ENCODE measurements at places on chromosomes 11 and 22.

- DNase-seq = no peak
Observed at GRCh38 chr11:121514432-121515334, 61.9 kb upstream of the SORL1-AS1 start.

DNA sequence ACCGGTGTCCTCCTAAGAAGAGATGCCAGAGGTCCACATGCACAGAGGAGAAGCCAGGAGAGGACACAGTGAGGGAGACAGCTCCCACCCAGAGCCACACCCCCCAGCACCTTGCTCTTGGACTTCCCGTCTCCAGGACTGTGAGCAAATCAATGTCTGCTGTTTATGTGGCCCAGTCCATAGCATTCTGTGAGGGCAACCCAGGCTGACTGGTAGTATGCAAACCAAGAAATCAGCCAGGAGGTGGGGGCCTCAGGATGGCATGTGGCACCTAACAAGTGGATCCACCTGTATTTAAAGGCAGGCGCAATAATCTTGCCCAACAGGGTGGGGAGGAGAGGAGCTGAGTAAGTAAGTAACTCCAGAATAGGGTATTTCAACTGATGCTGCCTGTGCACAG, 136.4 kb downstream of the BRD1 start:
- DNase-seq = no peak

DNA sequence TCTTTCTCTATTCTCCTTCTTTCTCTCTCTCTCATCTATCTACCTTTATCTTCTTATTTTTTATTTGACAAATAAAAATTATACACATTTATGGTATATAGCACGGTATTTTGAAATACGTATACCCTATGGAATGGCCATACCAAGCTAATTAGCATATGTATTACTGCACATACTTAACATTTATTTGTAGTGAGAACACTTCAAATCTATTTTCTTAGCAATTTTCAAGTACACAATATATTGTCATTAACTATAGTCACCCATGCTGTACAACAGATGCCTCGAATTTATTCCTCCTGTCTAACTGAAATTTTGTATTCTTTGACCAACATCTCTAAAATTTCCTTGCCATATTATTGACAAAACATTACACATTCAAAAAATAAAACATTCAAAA, 447.1 kb downstream of the MIAT start:
- no peak for DNase-seq

DNA sequence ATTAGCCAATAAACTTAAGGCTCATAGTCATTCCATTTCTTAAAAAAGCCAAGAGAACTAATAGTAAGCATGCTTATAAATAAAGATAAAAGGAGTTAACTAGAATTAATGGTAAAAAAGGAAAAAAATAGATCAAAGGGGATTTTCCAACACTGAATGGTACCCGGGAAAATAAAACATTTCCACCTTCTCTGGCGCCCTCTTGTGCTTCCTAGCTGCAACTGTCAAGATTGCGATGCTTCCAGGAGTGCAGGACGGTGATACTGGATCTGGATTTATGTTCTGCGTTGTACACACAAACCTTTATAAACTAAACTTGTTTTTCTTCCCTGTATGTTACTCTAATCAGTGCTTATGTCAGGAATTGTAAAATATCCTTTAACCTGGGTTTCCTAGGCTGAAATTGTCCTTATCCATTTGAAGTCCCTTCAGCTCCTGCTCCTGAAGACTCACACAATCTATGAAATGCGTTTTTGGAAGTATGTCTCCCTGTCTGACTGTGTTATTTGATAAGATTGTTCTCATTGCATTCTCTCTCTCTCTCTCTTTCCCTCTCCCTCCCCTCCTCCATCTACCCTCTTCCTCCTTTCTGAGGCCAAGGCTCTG, 9.6 kb upstream of the HTATIP2 start:
- DNase-seq = no peak

- no peak for DNase-seq
Observed at GRCh38 chr11:106520920-106521319, 443.5 kb downstream of the AASDHPPT start.

DNA sequence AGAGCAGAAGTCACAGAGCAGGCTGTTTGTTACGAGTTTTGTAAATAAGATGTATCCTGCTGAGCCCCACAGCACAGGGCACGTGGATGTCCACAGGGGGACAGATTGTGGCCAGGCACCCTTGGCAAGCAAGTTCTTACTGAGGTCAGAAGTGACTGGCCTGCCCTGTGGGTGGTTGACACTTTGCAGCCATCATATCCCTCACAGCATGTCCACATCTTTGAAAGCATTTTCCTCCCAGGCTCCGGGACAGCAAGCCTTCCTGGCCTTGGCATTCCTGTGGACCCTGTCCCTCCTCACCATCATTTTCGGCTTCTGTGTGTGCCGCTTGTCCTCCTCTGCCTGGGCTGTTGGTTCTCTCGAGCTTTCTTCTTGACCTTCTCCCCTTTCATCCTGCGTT, 189.5 kb downstream of the TBC1D22A start:
- no peak for DNase-seq

DNA sequence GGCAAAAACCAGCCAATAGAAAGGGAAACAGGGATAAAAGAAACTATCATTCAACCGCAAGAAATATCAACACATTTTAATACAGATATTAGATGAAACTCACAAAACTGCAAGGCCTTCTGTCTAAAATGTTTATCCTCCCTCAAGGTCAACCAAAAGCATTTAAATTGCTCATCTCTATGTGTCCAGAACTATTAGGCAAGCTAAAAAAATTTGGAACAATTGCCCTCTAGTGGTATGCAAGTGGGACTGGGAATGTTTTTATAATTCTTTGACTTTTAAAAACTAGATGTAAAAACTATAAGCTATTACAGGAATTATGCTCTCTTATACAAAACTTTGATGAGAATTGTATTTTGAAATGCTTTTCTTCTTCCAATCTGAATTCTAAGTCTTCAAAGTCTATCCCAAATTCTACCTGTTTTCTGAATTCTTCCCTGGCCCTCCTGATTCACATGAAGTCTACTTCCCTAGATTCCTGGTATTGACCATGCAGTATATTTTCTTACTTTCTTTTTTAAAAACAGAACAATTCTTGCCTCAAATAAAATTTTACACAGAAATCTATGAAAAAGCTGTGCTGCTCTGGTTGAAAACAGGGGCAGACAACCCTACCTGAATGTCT, 4.9 kb downstream of the CWC15 start:
- no peak for DNase-seq

- DNase-seq = no peak
Observed at GRCh38 chr11:67687986-67688385, 13.6 kb upstream of the ALDH3B2 start.

GRCh38 chr11:12537778-12538401, 136.3 kb upstream of the TEAD1 start:
- DNase-seq = no peak

- no peak for DNase-seq
Observed at GRCh38 chr11:12042215-12042676, 33.8 kb upstream of the DKK3 start.

GRCh38 chr11:67700548-67701262, 26.3 kb upstream of the ALDH3B2 start:
- DNase-seq = no peak

GRCh38 chr11:67002297-67002913, 20.5 kb upstream of the SYT12 start:
- no peak for DNase-seq

- no peak for DNase-seq
Observed at GRCh38 chr22:22787151-22787550, 100.5 kb upstream of the IGLL5 start.

DNA sequence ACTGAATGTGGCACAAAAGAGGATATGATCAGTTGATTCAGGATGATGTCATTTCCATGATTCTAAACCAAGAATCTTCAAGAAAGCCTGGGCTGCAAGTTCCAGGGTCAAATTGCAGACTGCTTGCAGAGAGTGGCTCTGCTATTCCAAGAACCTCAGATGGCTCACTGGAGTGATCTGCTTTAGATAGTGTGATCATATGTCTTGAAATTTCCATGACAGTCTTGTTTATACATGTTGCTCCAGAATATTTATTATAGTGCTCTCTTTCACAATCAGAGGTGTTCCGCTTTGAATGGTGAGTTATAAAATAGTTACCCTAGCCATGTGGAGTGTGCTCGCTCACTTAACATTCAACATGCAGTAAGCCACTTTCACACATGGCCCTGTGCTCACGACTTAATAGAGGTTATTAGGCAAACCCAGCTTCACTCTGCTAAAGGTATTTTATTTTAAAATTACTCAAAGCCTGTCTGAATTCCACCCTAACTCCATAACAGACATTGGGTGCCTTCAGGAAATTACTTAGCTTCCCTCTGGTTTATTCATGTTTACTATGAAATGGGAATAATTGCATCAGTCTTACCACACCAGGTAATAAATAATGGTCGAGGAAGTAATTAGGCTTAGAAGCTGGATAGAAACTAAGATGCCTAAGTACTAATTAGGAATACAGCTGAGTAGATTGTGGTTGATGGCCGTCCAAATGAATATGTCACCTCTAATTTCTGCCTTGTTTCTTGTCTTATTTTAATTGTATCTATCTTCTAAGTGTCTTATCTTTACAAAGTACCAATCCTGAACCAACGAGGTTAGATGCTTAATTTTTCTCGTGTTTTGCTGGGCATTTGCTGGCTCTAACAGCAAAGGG, 187.9 kb downstream of the ETS1 start:
- no peak for DNase-seq

DNA sequence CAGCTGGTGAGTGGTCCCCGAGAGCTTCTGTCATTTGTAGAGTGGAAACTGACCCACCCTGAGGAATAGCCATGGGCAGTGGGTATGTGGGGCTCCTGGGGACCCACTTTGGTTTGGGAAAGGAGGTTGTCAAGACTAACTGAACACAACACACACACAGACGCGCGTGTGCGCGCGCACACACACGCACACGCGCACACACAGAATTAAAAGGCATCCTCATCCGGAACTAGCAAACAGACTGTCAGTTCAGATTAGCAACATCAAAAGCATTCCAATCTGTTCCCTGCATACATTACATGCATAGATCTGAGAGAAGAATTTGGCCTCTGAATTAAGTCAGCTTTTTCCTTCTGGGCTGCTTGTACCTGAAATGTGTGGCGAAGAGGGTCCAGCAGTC, 284.7 kb downstream of the ST3GAL4 start:
- no peak for DNase-seq

DNA sequence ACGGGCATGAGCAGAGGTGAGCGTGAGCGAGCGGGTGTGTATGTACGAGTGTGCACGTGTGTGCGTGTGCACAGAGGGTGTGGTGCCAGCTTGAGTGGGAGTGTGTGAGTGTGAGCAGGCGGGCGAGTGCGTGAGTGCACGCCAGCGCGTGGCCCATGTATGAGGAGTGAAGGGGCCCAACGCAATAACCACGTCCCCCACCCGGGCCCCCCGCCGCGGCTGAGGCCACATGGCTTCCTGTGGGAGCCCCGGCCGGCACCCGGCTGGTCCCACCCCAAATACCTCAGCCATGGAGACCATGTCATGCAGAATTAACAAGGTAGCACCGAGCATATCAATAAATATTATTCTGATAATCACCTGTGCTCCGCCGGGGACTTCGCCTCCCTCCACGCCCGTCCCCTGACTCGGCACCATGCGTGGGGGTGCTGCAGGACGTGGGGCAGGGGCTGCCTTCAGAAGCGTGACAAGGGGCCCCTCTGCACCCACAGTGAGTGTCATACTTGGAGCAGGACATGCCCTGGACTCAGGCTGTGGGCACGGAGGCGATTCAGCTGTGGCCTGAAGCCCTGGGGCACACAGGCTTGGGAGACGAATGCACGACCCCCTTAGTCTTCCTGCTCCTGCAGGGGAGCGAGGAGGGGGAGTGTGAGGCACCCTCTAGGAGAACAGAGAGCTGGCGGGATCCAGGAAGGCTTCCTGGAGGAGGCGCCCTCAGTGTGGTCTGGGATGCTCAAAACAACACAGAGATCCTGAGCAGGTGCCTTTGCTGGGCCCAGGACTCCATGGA, 5.6 kb upstream of the TRABD start:
- no peak for DNase-seq

DNA sequence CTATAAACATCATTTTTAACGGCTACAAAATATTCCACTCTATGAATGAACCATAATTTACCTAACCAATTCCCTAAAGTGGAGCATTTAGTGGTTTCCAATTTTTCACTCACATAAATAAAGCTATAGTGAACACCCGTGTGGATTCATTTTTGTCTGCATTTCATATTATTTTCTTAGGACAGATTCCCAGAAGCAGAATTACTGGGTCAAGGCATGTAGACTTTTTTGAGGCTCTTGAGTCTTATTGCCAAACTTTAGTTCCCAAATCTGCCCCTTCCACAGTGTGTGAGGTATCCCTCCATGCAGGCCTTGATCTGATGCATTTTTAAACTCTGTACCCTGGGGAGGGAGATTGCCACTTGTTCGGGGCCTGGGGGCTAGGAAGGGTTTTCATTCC, 198.2 kb downstream of the TENM4 start:
- no peak for DNase-seq

DNA sequence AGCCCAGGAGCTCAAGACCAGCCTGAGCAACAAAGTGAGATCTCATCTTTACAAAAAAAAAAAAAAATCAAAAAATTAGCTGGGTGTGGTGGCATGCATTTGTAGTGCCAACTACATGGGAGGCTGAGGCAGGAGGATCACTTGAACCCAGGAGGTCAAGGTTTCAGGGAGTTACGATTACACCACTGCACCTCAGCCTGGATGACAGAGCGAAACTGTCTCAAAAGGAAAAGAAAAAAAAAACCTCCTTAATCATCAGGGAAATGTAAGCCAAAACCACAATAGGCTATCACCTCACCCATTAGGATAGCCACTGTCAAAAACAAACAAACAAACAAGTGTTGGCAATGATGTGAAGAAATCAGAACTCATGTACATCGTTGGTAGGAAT, 13.4 kb downstream of the DGCR2 start:
- no peak for DNase-seq

- DNase-seq = no peak
Observed at GRCh38 chr11:110044226-110044968, 48.8 kb upstream of the ZC3H12C start.

GRCh38 chr11:85930879-85931366, 75.7 kb downstream of the CCDC83 start:
- no peak for DNase-seq

DNA sequence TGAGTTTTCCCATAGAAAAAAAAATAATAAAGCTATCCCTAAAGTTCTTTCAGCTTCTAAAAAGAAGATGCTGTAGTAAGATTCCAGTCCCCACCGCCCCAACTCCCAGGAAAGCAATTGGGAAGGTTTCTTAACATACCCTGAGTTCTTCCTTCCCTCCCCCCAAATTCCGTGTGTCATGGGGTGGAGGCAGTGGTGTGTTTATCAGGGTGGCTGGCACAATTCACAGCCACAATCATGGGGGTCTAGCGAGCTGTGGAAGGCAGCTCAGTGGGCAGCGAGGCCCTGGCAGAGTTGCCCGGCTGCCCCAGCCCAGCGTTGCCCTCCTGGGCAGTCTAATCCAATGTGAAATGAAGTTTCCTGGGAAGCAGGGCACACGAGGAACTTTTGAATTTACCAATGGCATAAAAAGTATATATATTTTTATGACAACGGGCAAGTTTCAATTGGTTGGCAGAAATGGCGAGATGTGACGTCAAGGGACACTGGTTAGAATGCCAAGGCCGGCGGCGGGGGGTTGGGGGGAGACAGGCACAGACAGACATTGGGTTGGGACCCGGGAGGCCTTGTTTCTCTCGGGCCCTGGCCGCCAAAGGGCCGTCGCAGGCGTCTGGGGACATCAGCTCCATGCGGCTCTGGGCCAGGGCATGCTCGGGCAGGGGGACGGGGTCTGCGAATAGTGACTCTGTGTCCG, 80.7 kb upstream of the PPARA start:
- no peak for DNase-seq
